ENCODE measurements at places on chromosomes 11 and 22. TPM values are rescaled to one million over a fixed set of nuclear protein-coding genes. Genes with fewer than 3 reads are reported as not detected.

NTM gene
- 4.2 TPM for total RNA-seq

PGA5 gene
- not detected for total RNA-seq

KRTAP5-11 gene
- not detected for total RNA-seq

SAA2 gene
- 19.4 TPM for total RNA-seq

KRTAP5-10 gene
- total RNA-seq, result not detected

MEI1 gene
- total RNA-seq, result 6.4 TPM

ANO1 gene
- total RNA-seq, result 40.8 TPM

PI4KA gene
- 135 TPM for total RNA-seq

MAPK12 gene
- 15.0 TPM for total RNA-seq

SYT13 gene
- 1.2 TPM for total RNA-seq

PC gene
- 34.1 TPM for total RNA-seq
